Lung (tissue), 17 donors: ENCODE measurements at places on chromosomes 11 and 22.
A peak's percentile ranks its signal among the peaks of the same experiment; 100 is the strongest.

GRCh38 chr22:39245130-39246039 is 603 bp upstream of the PDGFB start:
- DNase-seq, result no peak
- no peaks in the 10 kb centered on the region for H3K36me3 ChIP-seq
- H3K27me3 ChIP-seq, result peaks cover 27% of the 10 kb centered on the region
- H3K4me1 ChIP-seq, result peaks cover 17% of the 10 kb centered on the region
- no peak overlapping the region for H3K27ac ChIP-seq
- no peak overlapping the region for H3K4me3 ChIP-seq

DNA sequence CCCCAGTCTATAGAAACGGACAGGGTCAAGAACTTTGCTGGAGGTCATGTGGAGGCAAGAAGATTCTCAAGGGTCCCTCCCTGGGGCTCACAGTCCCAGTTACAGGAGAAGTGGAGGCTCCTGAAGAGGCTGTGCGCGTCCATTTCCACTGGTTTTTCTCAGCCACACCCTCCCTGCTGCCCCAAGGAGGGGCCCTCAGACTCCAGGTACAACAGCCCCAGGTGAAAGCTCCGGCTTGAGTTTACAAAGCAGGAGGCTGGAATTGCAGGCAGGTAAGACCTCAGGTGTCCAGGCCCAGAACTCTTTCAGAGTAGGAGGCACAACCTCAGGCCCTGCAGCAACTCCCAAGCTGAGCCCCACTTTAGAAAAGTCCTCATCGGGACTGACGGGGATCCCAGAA is 3.1 kb downstream of the SHANK2 start:
- peaks cover 9% of the 10 kb centered on the region for H3K4me1 ChIP-seq
- no peak for DNase-seq
- no peak overlapping the region for H3K4me3 ChIP-seq
- no peaks in the 10 kb centered on the region for H3K36me3 ChIP-seq
- H3K27ac ChIP-seq, result no peak overlapping the region

DNA sequence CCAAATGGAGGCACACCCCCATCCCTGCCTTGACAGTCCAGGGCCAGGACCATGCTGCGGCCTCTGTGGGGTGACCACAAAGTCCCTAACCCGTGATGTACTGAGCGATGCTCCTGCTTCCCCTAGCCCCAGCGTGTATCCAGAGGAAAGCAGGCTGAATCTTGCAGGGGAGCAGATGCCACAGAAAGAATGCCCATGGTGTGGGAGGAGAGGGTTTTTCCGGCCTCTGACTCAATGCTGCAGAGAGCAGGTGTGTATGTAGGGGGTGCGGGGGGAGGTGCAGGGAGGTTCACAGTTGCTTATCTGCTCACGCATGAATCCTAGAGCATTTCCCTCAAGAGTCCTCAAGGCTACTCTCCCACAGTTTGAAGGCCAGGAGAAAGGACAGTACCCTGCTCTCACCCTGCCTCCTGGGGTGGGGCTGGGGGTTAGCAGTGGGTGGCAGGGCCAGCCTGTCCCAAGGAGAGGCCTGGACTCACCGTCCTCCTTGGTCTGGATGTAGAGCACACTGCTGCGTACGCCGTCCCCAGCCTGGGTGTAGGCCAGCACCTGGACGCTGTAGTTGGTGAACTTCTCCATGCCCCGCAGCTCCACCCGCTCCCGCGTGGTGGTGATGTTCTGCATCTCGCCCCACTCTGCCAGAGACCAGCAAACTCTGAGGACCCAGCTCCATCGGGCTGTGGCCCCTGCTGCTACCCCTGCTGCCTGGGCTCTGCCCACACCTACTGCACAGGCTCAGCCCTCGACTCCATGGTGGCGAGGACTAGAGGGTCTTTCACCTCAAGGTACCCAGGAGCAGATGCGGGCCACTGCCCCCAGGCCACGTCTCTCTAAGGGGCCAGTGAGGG is 130.8 kb downstream of the CEP164 start:
- DNase-seq, result no peak
- H3K36me3 ChIP-seq, result no peaks in the 10 kb centered on the region
- no peak overlapping the region for H3K4me3 ChIP-seq
- H3K27ac ChIP-seq, result no peak overlapping the region
- no peaks in the 10 kb centered on the region for H3K4me1 ChIP-seq
- H3K27me3 ChIP-seq, result peaks cover 2% of the 10 kb centered on the region

DNA sequence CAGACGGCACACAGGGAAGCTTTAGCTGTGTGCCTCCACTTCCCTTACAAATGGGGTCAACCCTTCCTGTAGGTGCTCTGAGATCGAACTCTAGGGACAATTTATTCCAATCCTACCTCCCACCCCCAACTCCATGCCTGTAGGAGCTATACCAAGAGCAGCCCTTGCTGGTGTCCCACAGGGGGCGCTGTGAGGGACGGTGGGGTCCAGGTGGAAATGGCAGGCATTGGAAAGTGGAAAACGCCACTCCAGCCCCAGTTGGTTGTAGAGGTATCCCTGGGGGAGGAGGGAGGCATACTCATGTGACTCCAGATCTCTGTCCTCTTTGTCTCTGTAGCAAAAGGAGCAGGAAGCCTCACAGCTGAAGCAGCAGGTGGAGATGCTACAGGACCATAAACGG is 161.3 kb downstream of the MYO18B start:
- H3K27ac ChIP-seq, result no peak overlapping the region
- peaks cover 29% of the 10 kb centered on the region for H3K36me3 ChIP-seq
- H3K4me3 ChIP-seq, result no peak overlapping the region
- H3K27me3 ChIP-seq, result no peaks in the 10 kb centered on the region
- DNase-seq, result no peak

DNA sequence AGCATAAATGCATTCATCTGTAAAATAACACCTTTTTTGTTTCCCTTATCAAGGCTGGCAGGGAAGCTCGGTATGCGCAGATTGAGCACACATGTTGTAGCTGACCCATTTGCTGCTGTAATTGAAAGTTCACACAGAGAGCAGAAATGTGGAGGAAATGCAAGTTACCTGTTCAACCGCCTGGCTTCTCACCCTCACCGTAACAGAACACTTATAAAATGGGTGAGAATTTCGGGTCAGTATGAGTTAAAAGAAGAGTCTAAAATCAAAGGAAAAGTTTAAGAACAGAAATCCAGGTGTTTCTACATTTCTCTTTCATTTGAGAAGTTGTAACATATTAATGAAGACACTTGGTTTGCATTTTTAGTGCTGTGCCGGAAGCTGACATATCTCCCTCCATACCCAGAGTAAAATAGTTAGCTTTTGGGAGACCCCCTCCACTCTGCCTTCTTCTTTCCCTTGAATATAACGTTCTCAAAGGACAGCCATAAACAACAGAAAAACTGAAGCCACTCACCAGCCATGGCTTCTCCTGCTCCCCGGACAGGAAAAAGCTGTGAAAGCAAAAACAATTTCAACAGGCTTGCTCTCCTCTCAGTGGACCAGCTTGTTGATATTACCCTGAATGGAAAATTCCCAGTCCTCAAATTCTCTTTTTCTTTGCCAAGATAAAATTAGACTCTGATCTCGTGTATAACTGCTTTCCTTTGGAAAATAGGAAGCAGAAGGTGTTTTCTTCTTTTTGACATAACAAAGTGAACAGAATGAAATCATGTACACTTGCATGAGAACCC is at the start of gene CASP12:
Gene CASP12 (minus strand): TSS at position 570 of the 794 bp plus-strand sequence.
- H3K4me1 ChIP-seq, result peaks cover 7% of the 10 kb centered on the region
- H3K27ac ChIP-seq, result peak within 1 kb of the TSS; percentile 45
- DNase-seq, result peak; percentile 73
- H3K36me3 ChIP-seq, result no peaks in the 10 kb centered on the region
- peak within 1 kb of the TSS; percentile 4 for H3K4me3 ChIP-seq
- H3K27me3 ChIP-seq, result no peaks in the 10 kb centered on the region

DNA sequence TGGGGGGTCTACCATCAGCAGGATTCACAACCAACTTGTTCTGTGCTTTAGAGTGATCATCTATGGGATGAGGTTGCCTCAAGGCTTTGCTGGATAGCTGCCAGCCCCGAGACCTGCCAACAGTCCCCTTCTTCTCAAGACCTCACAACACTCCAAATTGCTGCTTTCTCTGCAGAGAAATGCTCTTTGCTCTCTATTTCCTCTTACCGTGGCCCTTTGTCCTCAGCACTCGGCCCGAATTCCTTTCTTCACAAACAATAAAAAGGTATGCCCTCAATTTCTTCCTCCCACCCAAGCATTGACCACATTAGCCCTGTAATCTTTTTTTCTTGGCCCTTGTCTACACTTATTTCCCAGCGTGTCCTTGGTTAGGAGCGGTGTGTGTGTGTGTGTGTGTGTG is 147.4 kb upstream of the SNX19 start:
- H3K4me3 ChIP-seq, result no peak overlapping the region
- H3K4me1 ChIP-seq, result no peaks in the 10 kb centered on the region
- peak; percentile 12 for DNase-seq
- no peak overlapping the region for H3K27ac ChIP-seq
- H3K36me3 ChIP-seq, result no peaks in the 10 kb centered on the region

DNA sequence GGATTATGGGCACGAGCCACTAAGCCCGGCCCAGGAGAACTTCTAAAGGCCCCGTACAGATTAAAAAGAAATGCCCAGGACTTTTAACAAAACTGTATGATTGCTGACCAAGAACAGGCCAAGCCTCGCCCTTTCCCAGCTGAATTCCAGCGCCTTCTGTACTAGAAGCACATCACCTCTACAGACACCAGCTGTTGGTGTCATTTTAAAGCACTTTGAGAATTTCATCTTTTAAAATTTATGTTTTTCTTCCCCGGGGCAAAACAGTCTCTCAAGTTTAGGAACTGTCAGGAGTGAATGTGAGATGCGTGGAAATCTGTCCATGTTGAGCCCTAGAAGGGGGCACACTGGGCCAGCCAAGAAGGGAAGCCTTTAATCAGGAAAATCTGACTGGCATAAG is 362.4 kb downstream of the LARGE1 start:
- no peaks in the 10 kb centered on the region for H3K36me3 ChIP-seq
- H3K27me3 ChIP-seq, result no peaks in the 10 kb centered on the region
- no peak overlapping the region for H3K4me3 ChIP-seq
- H3K4me1 ChIP-seq, result no peaks in the 10 kb centered on the region
- no peak for DNase-seq

DNA sequence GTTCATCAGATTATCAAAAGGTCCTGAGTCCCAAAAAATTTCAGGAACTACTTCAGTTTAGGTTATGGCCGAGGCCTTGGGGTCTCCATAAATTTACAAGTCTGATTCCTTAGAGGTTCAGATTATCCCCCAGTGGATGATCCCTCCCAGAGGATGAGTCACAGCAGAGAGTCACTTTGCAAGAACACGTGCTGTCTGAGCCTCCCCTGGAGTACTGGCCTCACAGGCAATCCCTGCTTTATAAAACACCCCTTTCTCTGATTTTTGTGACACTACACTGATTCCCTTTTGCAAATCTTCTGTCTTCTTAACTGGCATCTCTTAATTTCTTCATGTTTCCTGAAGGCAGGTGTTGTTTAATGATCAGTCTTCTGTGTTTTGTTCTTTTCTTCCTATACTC is 45.3 kb downstream of the CCDC34 start:
- H3K4me1 ChIP-seq, result no peaks in the 10 kb centered on the region
- H3K27me3 ChIP-seq, result no peaks in the 10 kb centered on the region
- no peaks in the 10 kb centered on the region for H3K36me3 ChIP-seq
- DNase-seq, result no peak
- H3K4me3 ChIP-seq, result no peak overlapping the region
- no peak overlapping the region for H3K27ac ChIP-seq

DNA sequence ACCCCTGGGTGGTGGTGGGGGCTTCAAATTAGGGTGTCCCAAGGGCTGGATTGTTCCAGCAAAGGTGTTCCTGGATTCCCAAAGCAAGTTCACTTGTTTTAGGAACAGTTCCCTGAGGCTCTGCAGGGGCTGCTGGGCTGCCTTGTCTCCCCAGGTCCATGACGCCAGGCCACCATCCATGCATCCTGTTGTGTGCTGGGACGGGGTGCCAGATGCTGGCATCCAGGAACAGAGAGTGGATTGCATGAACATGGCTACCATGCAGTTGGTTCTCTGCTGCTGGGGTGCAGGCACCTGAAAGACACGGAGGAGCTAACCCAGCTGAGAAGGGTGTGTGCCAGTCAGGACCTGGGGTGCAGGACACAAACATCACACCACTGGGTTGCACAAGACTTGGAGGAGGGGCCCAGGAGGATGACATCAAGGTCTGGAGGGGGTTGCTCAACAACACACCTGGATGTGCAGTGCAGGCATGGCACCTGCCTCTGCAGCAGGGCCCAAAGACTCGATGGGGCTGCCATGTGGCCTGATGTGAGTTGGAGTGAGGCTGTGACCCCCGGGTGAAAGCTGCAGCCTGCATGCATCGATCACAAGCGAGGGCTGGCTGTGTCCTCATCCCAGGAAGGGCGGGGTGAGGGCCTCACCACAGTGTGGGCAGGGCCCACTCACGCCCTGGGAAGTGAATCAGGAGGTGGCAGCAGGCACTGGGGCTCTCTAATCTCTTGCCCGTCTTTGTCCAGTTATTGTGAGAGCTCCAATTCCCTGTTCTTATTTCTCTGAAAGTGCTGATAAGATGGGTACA is 74.0 kb upstream of the CLDN5 start:
- no peak for DNase-seq
- no peaks in the 10 kb centered on the region for H3K27me3 ChIP-seq
- H3K4me3 ChIP-seq, result no peak overlapping the region
- no peaks in the 10 kb centered on the region for H3K36me3 ChIP-seq
- H3K27ac ChIP-seq, result no peak overlapping the region

GRCh38 chr11:3161720-3162409 is 3.2 kb downstream of the OSBPL5 start:
- no peaks in the 10 kb centered on the region for H3K36me3 ChIP-seq
- no peaks in the 10 kb centered on the region for H3K27me3 ChIP-seq
- peaks cover 20% of the 10 kb centered on the region for H3K4me1 ChIP-seq
- DNase-seq, result no peak
- H3K27ac ChIP-seq, result no peak overlapping the region
- H3K4me3 ChIP-seq, result no peak overlapping the region

DNA sequence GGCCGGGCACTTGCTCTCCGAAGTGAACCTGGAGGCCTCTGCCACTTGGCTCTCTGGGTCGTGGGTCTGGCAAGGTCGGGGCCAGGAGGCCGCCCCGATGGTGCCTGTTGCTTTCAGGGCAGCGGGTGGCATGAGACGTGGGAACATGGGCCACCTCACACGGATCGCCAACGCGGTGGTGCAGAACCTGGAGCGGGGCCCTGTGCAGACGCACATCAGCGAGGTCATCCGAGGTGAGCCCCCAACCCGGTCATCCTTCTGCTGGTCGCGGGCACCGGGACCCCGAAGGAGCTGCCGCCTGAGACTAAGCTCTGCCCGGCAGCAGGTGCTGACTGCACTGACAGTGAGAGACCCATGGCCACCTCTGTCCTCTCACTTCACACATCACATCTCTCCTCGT is 40.0 kb downstream of the SBF1 start:
- H3K27me3 ChIP-seq, result no peaks in the 10 kb centered on the region
- H3K4me1 ChIP-seq, result no peaks in the 10 kb centered on the region
- no peak overlapping the region for H3K27ac ChIP-seq
- no peak for DNase-seq
- H3K36me3 ChIP-seq, result peaks cover 9% of the 10 kb centered on the region

DNA sequence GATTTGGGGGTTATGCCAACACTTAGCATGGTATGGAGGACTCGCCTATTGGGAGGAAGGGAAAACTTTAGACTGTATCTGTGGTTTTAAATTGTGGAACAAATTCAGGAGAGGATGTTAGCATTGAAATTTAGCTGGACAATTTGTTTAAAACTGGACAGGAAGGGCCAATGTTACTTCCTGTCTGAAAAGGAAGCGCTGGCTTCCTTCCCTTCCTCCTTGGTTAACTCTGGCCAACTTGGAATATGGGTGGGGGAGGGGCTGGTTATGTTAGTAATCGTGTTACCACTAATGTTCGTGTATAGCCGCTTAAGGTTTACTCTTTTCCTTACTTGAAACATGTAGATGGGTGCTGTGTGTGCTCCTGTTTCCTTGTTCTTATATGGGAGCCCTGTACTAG is 13.9 kb downstream of the CTNND1 start:
- no peaks in the 10 kb centered on the region for H3K27me3 ChIP-seq
- peaks cover 62% of the 10 kb centered on the region for H3K4me1 ChIP-seq
- DNase-seq, result peak; percentile 83
- H3K36me3 ChIP-seq, result peaks cover 4% of the 10 kb centered on the region
- H3K4me3 ChIP-seq, result no peak overlapping the region
